Mesenteric fat pad (tissue), 1 donor: ENCODE measurements at places on chromosomes 13 and 19. TPM values are rescaled to one million over a fixed set of nuclear protein-coding genes. Genes with fewer than 3 reads are reported as not detected.

DNA sequence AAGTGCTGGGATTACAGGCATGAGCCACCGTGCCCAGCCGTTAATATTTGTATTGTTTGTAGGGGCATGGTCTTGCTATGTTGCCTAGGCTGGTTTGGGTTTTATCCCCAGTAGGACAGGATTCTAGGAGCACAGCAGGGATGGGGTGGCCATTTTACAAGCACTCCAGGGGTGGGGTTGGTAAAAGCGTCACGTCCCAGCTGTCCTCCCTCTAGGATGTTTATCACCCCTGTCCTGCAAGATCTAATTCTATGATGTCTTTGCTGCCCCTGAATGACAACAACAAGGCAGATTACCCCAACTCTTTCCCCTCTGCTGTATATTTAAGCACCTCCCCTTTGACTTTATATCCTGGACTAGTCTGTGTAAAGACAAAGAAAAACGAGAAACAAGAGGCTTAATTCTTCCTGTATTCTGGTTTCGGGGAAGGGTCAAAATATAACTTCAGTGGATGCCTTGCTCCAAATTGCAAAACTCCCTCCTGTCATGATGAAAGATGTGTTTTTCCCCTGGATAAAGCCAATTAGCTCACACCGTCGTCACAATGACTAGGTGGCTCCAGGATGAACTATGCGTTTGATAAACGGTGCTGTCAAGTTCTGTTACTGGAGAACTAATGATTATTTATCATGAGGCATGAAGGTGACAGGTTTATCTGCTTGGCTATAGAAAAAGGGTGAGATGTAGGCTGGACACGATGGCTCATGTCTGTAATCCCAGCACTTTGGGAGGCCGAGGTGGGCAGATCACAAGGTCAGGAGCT is 27.8 kb upstream of the OR1M1 start:
- DNase-seq, result no peak

DNA sequence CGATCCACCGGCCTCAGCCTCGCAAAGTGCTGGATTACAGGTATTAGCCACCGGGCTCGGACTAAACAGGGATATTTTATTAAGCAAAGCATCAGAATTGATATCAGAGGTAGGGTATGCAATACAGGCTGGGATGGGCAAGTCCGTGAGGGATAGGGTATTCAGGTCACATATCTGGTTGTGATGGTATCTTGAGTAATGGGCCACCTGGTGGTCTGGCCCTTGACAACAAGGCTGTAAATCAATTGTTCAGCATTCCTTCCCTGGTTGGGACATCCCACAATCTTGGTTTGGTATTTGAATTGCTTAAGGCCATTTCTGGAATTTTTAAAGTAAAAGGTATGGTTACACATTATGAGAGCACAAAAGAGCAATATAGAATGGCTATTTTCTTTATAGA is 1588.0 kb downstream of the SLITRK1 start:
- no peak for DNase-seq

GRCh38 chr13:21149568-21149967 is 26.8 kb downstream of the SKA3 start:
- no peak for DNase-seq

DNA sequence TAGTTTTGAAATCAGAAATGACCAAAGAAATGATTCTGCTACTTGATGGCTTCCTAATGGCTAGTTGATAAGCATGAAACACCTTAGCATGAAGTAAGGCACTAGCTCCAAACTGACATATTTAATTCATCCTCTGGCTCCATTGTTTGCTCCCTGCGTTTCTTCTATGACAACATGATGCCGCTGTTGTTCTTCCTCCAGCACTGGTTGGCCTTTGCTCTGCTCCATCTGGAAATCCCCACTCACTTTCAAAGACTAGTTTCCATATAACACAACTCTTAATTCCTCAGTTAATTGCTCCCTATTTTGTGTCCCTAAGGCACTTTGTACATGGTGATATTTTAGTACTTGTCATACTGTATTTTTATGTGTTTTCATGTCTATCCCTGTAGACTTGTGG is 151.6 kb downstream of the GPC6 start:
- DNase-seq, result no peak

Gene OR10H1
- total RNA-seq, result not detected

Gene TGFBR3L
- total RNA-seq, result not detected

Gene ZNF285
- total RNA-seq, result 0.93 TPM

DNA sequence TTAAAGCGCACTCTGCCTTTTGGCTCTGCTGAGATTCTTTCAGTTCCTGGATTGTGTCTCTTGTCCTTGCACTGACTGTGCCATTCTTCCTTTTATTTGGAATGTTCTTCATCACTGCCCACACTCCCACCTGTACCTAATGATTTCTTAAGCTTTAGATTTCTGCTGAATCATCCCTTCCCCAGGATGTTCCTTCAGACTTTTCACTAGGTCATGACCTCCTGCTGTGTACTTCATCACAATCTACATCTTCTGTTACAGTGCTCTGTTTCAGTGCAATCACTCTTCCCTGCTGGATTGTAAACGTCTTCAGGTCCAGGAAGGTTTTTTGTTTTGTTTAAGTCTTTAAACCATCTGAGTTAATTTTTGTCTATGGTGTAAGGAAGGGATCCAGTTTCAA is 281.0 kb downstream of the ATP8A2 start:
- DNase-seq, result no peak

GRCh38 chr13:77810430-77810829 is 108.2 kb downstream of the EDNRB start:
- DNase-seq, result no peak

Gene VSTM2B
- not detected for total RNA-seq

DNA sequence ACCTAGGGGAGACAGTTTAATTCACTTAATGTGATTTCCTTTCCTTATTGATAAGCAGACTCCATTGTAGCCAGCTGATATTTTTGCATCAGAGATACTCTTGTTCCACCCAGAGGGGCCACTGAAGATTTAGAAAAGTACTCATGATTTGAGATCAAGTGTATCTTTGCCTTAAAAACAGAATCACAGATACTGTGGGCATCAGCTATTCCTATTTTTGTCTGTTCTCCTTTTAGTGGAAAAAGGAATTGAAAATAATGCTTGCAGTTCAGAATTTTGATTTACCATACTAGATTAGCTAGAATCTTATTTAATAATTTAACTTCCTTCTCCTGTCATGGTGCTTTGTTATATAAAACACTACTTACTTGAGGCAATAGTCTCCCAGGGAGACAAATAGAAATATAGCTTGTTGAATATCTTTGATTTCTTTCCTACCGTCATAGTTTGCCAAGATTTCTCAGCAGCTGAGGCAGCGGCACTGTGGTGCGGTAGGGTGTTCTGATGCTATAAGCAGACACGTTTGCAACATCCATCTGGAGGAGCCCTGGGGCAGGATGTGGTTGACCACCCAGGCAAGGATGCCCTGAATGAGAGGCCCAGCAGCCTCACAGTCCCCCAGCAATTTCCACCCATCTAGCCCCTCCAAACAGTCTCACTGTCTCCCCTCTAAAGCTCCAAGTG is 47.0 kb upstream of the RAP2A start:
- DNase-seq, result no peak

Gene TEX26
- 0.45 TPM for total RNA-seq
